ENCODE measurements at places on chromosomes 2 and 18. TPM values are rescaled to one million over a fixed set of nuclear protein-coding genes. Genes with fewer than 3 reads are reported as not detected.

DNA sequence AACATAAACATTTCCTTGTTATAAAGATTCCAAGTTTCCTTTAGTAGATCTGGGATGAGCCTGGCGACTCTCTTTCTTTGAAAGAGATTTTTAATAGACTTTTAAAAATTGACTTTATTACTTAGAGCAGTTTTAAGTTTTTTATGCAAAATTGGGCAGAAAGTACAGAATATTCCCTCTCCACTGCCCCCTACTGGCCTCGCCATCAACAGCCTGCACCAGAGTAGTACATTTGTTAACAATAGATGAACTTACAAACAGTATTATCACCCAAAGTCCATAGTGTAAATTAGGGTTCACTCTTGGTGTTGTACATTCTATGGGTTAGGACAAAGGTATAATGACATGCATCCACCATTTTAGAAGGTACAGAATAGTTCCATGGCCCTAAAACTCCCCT lies 3.9 kb downstream of the MAP3K19 start:
- DNase-seq = no peak
- peaks cover 4% of the 10 kb centered on the region for H3K27me3 ChIP-seq
- H3K36me3 ChIP-seq = no peaks in the 10 kb centered on the region
- no peak overlapping the region for H3K4me3 ChIP-seq

GRCh38 chr2:10405448-10405847 lies 42.7 kb downstream of the ODC1 start:
- peak overlapping the region; percentile 90 for H3K27ac ChIP-seq
- H3K27me3 ChIP-seq = no peaks in the 10 kb centered on the region
- H3K4me1 ChIP-seq = peaks cover 25% of the 10 kb centered on the region
- H3K4me3 ChIP-seq = peak overlapping the region; percentile 10
- no peaks in the 10 kb centered on the region for H3K36me3 ChIP-seq

GRCh38 chr18:50717563-50717962 lies 102.3 kb downstream of the MRO start:
- H3K4me3 ChIP-seq = no peak overlapping the region
- no peak for DNase-seq
- H3K4me1 ChIP-seq = no peaks in the 10 kb centered on the region
- H3K27ac ChIP-seq = no peak overlapping the region
- H3K36me3 ChIP-seq = no peaks in the 10 kb centered on the region
- no peaks in the 10 kb centered on the region for H3K27me3 ChIP-seq

- no peak for DNase-seq
- no peaks in the 10 kb centered on the region for H3K4me1 ChIP-seq
- H3K27me3 ChIP-seq = no peaks in the 10 kb centered on the region
- no peak overlapping the region for H3K27ac ChIP-seq
Observed at GRCh38 chr2:86305915-86306254, 31.5 kb downstream of the REEP1 start.

DNA sequence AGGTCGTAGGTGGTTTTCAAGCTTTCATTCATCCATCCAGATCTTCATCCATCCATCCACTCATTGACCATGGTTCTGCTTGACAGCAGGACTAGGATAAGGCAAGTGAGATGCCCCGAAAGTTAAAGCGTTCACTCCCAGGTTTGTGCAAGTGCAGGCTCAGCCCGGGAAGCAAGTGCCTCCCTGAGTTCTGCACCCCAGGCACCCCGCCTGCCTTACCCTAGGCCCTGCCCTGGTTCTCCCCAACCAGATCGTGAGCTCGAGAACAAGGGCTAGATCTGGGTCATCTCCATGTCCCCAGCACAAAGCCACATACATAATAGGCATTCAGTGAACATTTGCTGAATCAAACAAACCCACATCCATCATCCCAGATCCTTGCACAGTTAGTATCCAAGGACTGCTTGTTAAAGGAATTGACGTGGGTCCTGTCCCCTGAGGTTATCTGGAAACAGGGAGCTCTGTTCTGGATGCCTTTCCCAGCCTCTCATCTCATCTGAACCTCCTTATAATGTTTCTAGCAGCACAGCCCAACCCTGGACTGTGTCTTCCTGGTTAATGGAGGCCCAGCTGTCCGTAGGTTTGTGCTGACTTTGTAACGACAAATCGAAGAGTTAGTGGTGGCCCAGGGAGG lies 116.1 kb upstream of the GPC1 start:
- no peaks in the 10 kb centered on the region for H3K27me3 ChIP-seq
- no peak overlapping the region for H3K4me3 ChIP-seq
- peaks cover 7% of the 10 kb centered on the region for H3K4me1 ChIP-seq
- DNase-seq = no peak
- peak overlapping the region; percentile 86 for H3K27ac ChIP-seq
- H3K36me3 ChIP-seq = no peaks in the 10 kb centered on the region

MOCOS gene
- 9.7 TPM for total RNA-seq

DNA sequence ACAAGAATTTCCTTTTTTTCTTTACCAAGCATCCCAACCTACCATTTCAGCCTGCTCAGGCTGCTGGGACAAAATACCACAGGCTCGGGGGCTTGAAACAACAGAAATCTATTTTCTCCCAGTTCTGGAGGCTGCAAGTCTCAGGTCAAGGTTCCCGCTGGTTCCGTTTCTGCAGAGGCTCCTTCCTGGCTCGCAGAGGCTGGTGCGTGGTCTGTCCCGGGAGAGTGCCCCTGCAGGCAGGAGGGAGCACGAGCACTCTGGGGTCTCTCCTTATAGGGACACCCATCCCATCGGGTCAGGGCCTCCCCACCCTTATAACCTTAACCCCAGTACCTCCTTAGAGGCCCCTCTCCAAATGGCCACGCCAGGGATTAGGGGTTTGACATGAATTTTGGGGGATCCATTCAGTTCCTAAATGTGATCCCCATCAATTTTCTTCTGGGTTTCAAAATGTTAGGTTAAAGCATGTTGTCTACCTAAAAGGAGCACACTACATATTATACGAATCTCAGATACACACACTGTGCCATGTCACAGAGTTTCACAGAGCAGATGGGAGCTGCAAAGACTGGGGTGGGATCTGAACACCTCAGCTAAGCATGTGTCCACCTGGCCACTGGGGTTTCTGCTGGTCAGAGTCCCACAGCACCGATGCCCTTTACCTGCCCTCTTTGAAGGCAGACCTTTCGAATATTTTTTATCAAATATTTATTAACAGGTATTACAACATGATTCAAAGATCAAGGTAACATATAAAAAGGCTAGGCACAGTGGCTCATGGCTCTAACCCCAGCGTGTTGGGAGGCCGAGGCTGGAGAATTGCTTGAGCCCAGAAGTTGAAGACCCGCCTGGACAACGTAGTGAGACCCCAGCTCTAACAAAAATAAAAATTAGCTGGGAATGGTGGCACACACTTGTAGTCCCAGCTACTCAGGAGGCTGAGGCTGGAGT lies 17.6 kb upstream of the ADI1 start:
- peak overlapping the region; percentile 94 for H3K27ac ChIP-seq
- H3K36me3 ChIP-seq = no peaks in the 10 kb centered on the region
- H3K27me3 ChIP-seq = no peaks in the 10 kb centered on the region
- H3K4me1 ChIP-seq = no peaks in the 10 kb centered on the region
- no peak for DNase-seq

TPO gene
- total RNA-seq = 15.1 TPM

- no peaks in the 10 kb centered on the region for H3K36me3 ChIP-seq
- H3K27ac ChIP-seq = no peak overlapping the region
- no peak for DNase-seq
- no peaks in the 10 kb centered on the region for H3K4me1 ChIP-seq
Observed at GRCh38 chr2:70645733-70646419, 92.2 kb upstream of the TGFA start.

DNA sequence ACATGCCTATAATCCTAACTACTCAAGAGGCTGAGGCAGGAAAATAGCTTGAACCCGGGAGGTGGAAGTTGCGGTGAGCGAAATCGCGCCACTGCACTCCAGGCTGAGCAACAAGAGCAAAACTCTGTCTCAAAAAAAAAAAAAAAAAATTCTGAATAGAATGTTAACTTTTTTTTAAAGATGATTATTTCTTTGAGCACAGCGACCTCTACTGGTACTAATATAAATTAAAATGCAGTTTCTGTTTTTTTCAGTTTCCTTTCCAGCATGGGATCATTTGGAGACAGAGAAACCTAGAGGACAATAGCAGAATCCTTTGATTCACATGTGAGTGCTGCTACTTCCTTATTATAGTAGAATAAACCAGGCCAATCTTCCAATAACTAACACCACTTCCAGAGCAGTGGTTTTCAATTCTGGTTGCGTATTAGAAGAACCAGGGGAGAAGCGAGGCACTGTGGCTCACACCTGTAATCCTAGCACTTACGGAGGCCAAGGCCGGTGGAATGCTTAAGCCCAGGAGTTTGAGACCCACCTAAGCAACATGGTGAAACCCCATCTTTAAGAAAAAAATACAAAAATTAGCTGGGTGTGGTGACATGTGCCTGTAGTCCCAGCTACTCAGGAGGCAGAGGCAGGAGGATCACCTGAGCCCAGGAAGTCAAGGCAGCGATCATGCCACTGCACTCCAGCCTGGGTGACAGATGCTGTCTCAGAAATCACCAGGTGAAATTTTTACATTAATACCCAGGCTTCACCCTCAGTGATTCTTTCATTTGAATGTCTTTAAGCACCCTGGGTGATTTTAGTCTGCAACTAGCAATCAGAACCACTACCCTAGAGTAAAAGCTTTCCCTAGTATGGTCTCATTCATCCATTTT lies 10.1 kb downstream of the SRSF7 start:
- H3K4me1 ChIP-seq = no peaks in the 10 kb centered on the region
- H3K4me3 ChIP-seq = no peak overlapping the region
- peak overlapping the region; percentile 65 for H3K27ac ChIP-seq
- H3K36me3 ChIP-seq = peaks cover 2% of the 10 kb centered on the region
- DNase-seq = peak; percentile 19

- no peaks in the 10 kb centered on the region for H3K27me3 ChIP-seq
- peak; percentile 18 for DNase-seq
- H3K4me1 ChIP-seq = no peaks in the 10 kb centered on the region
- H3K4me3 ChIP-seq = no peak overlapping the region
- H3K36me3 ChIP-seq = no peaks in the 10 kb centered on the region
Observed at GRCh38 chr2:239706367-239706766, 305.5 kb upstream of the HDAC4 start.

- no peak overlapping the region for H3K4me3 ChIP-seq
- no peak for DNase-seq
- H3K27ac ChIP-seq = peak overlapping the region; percentile 7
- no peaks in the 10 kb centered on the region for H3K27me3 ChIP-seq
- H3K36me3 ChIP-seq = no peaks in the 10 kb centered on the region
Observed at GRCh38 chr18:1017227-1018058, 112.8 kb downstream of the ADCYAP1 start.

MBD1 gene
- total RNA-seq = 51.2 TPM

ERBB4 gene
- 18.4 TPM for total RNA-seq

DNA sequence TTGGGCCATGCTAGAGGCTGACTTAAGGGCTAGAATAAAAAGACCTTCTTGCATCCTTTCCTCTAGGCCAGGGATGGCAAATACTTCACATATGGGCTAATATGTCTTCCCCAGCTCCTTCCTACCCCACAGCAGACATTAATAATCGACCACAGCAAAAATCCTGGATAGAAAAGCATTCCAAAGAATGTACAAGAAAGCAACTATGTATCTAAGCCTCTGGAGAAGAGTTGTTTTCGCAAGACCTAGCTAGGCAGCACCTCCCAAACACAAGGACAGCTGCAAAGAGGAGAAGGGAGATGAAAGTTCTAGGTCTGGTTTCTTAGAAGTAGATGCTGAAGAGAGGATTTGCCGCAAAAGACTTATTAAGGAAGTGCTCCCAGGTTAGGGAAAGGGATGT lies 372.6 kb downstream of the SLC4A3 start:
- no peaks in the 10 kb centered on the region for H3K4me1 ChIP-seq
- DNase-seq = no peak
- H3K36me3 ChIP-seq = no peaks in the 10 kb centered on the region

DNA sequence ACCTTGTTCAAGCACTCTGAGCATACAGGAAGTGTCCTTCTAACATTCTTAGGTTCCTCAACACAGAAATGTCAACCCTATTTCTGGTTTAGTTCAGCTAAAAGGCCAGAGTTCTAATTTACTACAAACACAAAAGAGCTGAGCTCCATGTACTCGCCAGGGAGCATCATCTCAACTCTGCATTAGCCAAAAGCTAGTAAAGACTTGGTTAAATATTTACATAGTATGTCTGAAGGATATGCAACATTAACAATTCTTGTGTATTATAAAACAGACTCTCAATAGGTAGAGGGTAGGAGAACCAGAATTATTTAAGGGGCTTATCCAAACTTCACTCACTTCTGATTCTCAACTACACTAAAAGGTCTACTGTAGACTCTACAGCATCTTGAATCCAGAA lies 154.6 kb downstream of the THADA start:
- no peaks in the 10 kb centered on the region for H3K27me3 ChIP-seq
- no peaks in the 10 kb centered on the region for H3K36me3 ChIP-seq
- H3K4me1 ChIP-seq = no peaks in the 10 kb centered on the region
- DNase-seq = no peak

GRCh38 chr2:222120933-222121332 lies 177.9 kb downstream of the PAX3 start:
- no peaks in the 10 kb centered on the region for H3K27me3 ChIP-seq
- H3K27ac ChIP-seq = no peak overlapping the region
- no peaks in the 10 kb centered on the region for H3K36me3 ChIP-seq
- H3K4me3 ChIP-seq = no peak overlapping the region
- H3K4me1 ChIP-seq = no peaks in the 10 kb centered on the region

DNA sequence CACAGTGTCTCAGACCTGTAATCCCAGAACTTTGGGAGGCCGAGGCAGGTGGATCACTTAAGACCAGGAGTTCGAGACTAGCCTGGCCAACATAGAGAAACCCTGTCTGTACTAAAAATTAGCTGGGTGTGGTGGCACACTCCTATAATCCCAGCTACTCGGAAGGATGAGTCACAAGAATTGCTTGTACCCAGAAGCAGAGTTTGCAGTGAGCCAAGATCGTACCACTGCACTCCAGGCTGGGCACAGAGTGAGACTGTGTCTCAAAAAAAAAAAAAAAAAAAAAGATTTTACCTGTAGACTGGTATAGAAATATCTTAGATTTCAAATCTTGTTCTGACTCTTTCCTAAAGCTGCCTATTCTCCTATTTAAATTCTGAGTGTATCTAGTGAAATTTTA lies 7.2 kb upstream of the KLHL29 start:
- H3K4me3 ChIP-seq = no peak overlapping the region
- H3K36me3 ChIP-seq = no peaks in the 10 kb centered on the region
- no peak for DNase-seq
- H3K27ac ChIP-seq = no peak overlapping the region
- peaks cover 4% of the 10 kb centered on the region for H3K27me3 ChIP-seq

DNA sequence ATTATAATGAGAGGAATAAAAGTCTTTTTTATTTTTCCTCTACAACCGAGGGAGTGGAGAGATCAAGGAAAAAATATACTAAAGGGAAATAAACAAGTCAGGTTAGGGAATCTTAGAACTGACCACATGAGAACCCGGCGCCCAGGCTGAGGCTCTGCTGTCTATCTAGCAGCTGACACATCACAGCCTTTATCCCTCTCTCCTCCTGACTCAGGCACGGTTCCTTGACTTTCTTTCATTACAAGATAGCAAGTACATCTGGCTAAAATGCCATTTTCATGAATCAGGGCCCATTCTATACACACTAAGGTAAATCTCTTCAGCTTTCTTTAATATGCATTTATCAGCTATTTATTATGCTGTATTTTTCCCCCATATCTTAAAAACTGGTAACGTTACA lies 296.0 kb downstream of the TMX3 start:
- no peak for DNase-seq
- no peaks in the 10 kb centered on the region for H3K27me3 ChIP-seq
- H3K4me3 ChIP-seq = no peak overlapping the region
- H3K27ac ChIP-seq = no peak overlapping the region
- no peaks in the 10 kb centered on the region for H3K4me1 ChIP-seq

- no peaks in the 10 kb centered on the region for H3K27me3 ChIP-seq
- H3K4me3 ChIP-seq = no peak overlapping the region
- no peak overlapping the region for H3K27ac ChIP-seq
- no peaks in the 10 kb centered on the region for H3K4me1 ChIP-seq
- DNase-seq = no peak
Observed at GRCh38 chr2:98540536-98540935, 67.8 kb downstream of the COA5 start.
